ENCODE measurements at places on chromosomes 1 and 21. TPM values are rescaled to one million over a fixed set of nuclear protein-coding genes. Genes with fewer than 3 reads are reported as not detected.

CACYBP gene
- total RNA-seq, result 389 TPM

SSX2IP gene
- total RNA-seq, result 11.8 TPM

IFI44L gene
- 23.5 TPM for total RNA-seq

EEIG2 gene
- total RNA-seq, result 14.0 TPM

CRYBG2 gene
- total RNA-seq, result 1.1 TPM

AQP10 gene
- total RNA-seq, result not detected

SPRR2D gene
- total RNA-seq, result not detected

LAX1 gene
- total RNA-seq, result 13.4 TPM

RIPPLY3 gene
- 0.26 TPM for total RNA-seq

CC2D1B gene
- 34.8 TPM for total RNA-seq

RIPK4 gene
- not detected for total RNA-seq

ZSWIM5 gene
- 0.12 TPM for total RNA-seq

VWA5B1 gene
- not detected for total RNA-seq

DIRAS3 gene
- total RNA-seq, result not detected

SUSD4 gene
- total RNA-seq, result not detected

FCRL4 gene
- not detected for total RNA-seq

TGFB2 gene
- total RNA-seq, result not detected

HYI gene
- 14.8 TPM for total RNA-seq

CYP4X1 gene
- total RNA-seq, result not detected

CD1D gene
- total RNA-seq, result not detected

TMIGD3 gene
- total RNA-seq, result not detected

OVAAL gene
- not detected for total RNA-seq

KLHDC9 gene
- total RNA-seq, result not detected

TEX38 gene
- total RNA-seq, result not detected

CD2 gene
- total RNA-seq, result 501 TPM

KCNE2 gene
- not detected for total RNA-seq

TRIM63 gene
- total RNA-seq, result not detected

NT5C1A gene
- total RNA-seq, result 0.31 TPM

SLAMF8 gene
- 1.2 TPM for total RNA-seq

TLR5 gene
- total RNA-seq, result 0.09 TPM

All from activated CD4-positive, alpha-beta T cell treated with anti-CD3 and anti-CD28 coated beads, Interleukin-2, amount 10 ng/mL, durations not matched to agents 24 days and 14 days (primary cell).